ENCODE measurements at places on chromosomes 2 and 18. TPM values are rescaled to one million over a fixed set of nuclear protein-coding genes. Genes with fewer than 3 reads are reported as not detected.
A peak's percentile ranks its signal among the peaks of the same experiment; 100 is the strongest.

GRCh38 chr18:56235071-56235470 lies 403.3 kb downstream of the TXNL1 start:
- no peak for DNase-seq

GRCh38 chr2:75079575-75079974 lies 119.7 kb downstream of the TACR1 start:
- DNase-seq: no peak

- DNase-seq: no peak
These were observed 750.5 kb downstream of the LRP1B start for GRCh38 chr2:141380008-141380979.

GRCh38 chr2:9663008-9663879 lies 32.4 kb upstream of the YWHAQ start:
- DNase-seq: no peak

DNA sequence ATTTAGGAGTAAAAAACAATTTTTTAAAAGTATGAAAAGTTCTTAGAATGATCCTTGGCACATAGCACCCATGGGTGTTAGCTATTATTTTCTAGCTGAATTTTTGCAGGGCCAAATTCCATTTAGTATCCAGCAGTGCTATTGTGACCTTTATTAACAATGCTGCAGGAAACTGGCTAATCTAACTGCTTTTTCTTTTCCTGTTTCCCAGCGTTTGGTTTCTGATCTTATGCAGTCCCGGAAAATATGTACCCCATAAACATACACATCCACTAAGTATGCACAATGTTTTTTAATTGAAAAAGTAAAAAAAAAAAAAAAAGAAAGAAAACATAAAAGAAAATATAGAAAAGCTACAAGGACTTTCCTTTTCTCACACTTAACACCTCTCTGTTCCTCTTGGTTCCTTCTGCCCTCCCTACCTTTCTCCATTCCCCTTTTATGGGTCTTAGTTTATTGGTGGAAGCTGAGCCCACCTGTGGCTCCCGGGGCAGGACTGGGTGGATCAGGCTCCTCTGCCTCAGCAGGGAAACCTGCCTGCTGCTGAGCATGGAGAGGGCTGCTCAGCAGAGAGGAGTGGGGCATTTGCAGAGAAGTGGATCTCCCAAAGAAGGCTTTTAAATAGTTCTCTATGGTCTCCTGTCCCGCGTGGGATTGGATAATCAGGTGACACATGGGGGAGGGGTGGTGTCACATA lies 9.3 kb upstream of the SLC16A14 start:
- no peak for DNase-seq

DNA sequence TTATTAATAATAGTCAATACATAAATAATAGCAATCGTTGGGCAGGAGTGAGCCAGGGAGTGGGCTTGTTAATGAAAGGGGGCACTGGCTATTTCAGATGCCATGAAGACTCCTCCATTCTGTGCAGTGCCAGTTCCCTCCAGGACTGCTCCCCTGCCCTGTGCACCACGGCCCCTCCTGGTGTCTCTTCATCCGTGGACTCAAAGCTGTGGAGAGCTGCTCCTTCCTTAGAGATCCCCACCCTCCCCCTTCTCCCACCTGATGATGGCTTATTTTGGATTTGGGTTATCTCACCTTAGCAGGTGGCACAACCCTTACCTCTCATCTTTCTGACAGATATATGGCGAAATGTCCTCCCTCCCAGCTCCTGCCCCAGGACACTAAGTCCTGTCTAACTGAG lies 3.1 kb upstream of the CELF4 start:
- no peak for DNase-seq

- no peak for DNase-seq
These were observed 82.6 kb downstream of the PKP4 start for GRCh38 chr2:158539176-158540005.

- DNase-seq: no peak
These were observed 19.9 kb upstream of the BCL2L11 start for GRCh38 chr2:111100765-111101162.

- DNase-seq: no peak
These were observed 147.1 kb downstream of the WDSUB1 start for GRCh38 chr2:159139216-159139933.

GRCh38 chr18:39675368-39675767 lies 2109.8 kb upstream of the CELF4 start:
- no peak for DNase-seq

DNA sequence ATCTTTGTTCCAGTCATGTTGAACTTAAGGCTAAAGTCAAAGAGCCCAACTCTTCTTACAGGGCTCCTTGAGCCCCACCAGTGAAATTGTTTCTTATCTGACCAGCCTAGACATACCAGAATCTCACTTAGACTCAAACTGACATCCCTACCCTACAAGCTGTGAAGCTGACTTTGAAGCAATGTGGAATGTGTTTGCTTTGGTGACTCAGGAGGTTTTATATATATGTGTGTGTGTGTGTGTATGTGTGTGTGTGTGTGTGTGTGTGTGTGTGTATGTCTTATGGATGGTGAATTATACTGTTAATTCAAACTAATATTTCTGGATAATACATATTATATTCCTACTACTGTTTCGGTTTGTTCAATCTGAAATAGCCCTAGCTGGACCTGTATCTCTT lies 67.3 kb downstream of the CAMKMT start:
- DNase-seq: no peak

DNA sequence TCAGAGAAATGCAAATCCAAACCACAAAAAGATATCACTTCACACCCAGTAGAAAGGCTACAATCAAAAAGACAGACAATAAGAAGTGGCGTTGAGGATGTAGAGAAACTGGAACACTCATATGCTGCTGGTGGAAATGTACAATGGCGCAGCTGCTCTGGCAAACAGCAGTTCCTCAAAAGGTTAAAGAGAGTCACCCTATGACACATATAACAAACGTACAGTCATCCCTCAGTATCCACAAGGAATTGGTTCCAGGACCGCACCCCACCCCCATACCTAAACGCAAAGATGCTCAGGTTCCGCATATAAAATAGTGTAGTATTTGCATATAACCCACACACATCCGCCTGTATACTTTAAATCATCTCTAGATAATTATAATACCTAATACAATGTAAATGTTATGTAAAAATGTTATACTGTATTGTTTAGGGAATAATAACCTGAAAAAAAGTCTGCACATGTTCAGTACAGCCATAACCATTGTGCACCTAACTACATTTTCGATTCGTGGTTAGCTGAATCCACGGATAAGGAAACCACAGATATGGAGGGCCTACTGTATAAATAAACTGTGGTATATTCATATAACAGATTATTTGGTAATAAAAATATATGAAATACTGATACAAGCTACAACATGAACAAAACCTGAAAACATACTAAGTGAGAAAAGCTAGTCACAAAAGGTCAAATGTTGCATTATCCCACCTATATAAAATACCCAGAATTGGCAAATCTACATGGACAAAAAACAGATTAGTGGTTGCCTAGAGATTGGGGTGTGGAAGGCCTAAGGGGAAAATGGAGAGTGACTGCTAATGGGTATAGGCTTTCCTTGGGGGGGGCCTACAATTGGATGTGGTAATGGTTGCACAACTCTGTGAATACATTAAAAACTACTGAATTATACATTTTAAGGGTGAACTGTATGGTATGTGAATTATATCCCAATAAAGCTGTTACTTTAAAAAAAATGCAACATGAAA lies 37.5 kb downstream of the UXS1 start:
- DNase-seq: no peak

GRCh38 chr2:53941749-53942148 lies 29.0 kb downstream of the PSME4 start:
- DNase-seq: no peak

- DNase-seq: no peak
These were observed 41.4 kb downstream of the RAD51AP2 start for GRCh38 chr2:17476830-17477229.

GRCh38 chr2:206783718-206784117 lies 18.3 kb downstream of the FASTKD2 start:
- DNase-seq: peak; percentile 53

- DNase-seq: no peak
These were observed 225.0 kb downstream of the THSD7B start for GRCh38 chr2:136990316-136990715.

GRCh38 chr2:238580486-238580885 lies 153.8 kb downstream of the ASB1 start:
- DNase-seq: no peak

- no peak for DNase-seq
These were observed 17.4 kb downstream of the XDH start for GRCh38 chr2:31397094-31397493.

GRCh38 chr2:48567671-48568070 lies 37.7 kb downstream of the STON1 start:
- no peak for DNase-seq

DNA sequence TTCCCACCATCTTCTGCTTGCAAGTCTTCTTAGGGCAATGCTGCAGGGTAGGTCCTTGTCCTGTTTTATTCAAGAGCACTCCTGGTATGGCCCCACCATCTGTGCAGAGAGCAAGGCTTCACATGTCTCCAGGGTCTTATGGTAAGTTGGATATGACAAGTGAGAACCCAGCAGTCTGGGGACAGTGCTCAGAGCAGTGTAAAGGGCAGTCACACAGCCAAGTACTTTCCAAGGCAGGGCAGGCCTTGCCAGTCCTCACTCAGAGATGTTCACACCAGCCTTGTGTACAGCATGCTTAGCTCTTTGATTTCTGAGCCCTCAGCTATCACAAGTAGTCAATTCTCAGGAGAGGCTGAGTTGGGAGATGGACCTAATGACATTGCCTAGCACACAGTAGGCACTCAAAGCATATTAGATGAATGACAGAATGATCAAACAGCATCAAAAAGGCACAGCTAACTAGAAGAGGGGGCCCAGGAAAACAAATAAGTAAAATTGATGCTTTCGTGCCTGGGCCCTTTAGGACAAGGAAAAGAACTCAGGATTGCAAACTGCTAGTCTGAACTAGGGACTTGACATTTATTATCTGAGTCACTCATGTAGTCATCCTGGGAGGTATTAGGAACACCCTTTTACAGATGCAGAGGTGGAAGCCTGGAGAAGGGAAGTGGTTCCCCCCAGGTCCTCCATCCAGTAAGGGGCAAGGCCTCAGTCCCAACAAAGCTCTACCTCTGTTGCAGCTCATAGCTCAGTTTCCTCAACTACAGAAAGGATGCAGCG lies 86.7 kb upstream of the CTAGE1 start:
- no peak for DNase-seq

DNA sequence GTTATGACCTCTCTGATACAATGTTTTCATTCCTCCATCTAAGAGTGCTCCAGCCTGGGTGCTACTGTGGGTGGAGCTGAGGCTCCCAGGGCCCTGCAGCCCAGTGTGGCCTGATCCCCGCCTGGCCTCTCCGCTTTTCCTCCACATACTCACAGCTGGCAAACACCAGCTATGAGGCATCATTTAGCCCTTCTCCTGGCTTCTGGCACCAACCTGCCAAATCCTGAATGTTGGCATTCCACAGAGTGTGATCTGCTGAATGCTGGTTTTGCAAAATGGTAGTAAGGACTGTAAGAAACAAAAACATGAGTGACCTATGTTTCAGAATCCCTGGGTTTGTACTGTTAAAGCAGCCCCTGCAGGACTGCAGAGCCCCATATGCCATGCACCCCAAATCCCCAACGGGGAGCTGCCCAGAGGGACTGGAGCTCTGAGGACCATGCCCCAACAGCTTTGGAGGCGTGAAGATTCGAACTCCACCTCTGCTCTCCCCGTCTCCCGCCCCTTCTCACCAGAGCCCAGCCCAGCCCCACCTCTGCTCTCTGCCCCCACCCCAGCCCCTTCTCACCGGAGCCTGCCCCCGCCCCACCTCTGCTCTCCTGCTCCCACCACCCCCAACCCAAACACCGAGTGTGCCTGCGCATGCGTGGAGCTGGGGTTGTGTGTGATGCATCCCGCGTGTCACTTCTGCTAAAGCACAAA lies 4.2 kb downstream of the SLC66A2 start:
- DNase-seq: peak; percentile 3

GRCh38 chr2:148957023-148957422 lies 81.5 kb upstream of the LYPD6B start:
- DNase-seq: no peak

DNA sequence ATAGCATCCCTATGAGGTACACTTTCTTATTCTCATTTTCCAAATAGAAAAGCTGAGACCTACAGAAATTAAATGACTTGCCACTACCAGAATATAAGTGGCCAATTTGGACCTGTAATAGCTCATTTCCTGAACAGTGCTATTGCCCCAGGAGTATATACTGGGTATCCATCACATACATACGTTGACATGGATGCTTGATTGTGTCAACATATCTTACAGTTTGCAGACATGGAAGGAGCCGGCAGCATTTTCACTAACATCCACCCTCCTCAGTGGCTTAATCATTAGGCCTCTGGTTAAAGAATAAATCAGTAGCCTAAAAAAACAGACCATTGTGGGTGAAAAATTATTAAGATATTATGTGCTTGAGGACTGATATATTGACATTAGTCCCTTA lies 829.3 kb downstream of the LRP1B start:
- no peak for DNase-seq

- DNase-seq: no peak
These were observed 104.8 kb downstream of the MAP4K4 start for GRCh38 chr2:101802329-101802728.

DNA sequence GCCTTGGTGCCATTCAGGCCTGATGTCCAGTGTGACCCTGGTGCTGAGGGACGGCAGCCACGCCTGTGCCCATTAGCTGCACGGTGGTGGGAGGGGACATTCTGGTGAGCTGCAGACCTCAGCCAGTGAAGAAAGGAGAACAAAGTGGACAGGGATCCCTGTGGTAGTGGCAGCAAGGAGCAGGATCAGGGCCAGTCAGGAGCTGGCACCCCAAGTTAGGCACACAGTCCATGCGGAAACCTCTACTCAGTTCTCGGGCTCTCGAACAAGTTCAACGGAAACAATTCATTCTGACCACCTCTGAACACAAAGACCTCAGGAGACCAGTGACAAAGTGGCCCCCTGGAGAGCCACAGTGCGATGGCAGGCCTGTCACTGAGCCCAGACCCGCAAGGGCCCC lies 30.1 kb downstream of the COA5 start:
- no peak for DNase-seq

GRCh38 chr2:44981714-44982108 lies 27.5 kb downstream of the SIX2 start:
- DNase-seq: peak; percentile 83

GRCh38 chr2:42141687-42142546 lies 27.2 kb upstream of the EML4 start:
- DNase-seq: no peak

GRCh38 chr2:240292619-240293525 lies 142.6 kb upstream of the GPC1 start:
- DNase-seq: no peak

ATP6V1B1 gene
- not detected for total RNA-seq

FAM110C gene
- total RNA-seq: not detected

GALNT3 gene
- 1.3 TPM for total RNA-seq

IL36B gene
- total RNA-seq: not detected

AKAIN1 gene
- 14.1 TPM for total RNA-seq

LRPPRC gene
- total RNA-seq: 88.0 TPM

KCNIP3 gene
- total RNA-seq: 7.3 TPM

CCDC74A gene
- 0.54 TPM for total RNA-seq

CNGA3 gene
- 7.6 TPM for total RNA-seq

NOTO gene
- total RNA-seq: not detected

MYCN gene
- 43.8 TPM for total RNA-seq

FTCDNL1 gene
- total RNA-seq: 0.74 TPM

COL4A3 gene
- not detected for total RNA-seq
